ENCODE measurements at places on chromosomes 4 and X.

GRCh38 chr4:4427886-4428285 lies 41.0 kb downstream of the NSG1 start:
- no peak for DNase-seq

GRCh38 chr4:134018846-134019245 lies 182.7 kb downstream of the PABPC4L start:
- DNase-seq: no peak

DNA sequence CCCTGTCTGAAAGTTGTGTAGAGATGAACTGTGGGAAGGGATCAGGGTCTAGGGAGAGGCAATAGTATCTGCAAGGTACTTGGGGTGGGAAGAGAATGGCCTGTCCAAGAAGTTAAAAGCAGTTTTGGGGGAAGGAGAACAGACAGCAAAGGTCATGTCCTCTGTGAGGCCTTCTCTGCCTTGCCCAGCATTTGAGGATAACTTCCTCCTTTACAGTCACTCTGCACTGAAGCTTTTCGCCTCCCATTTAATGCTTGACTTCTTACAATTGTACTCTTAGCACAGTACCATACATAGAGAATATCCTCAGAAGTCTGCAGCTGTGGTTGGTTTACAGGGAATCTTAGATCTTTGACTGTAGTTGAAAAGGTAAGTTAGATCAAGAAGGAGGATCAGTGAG lies 121.8 kb upstream of the AP1S2 start:
- no peak for DNase-seq

GRCh38 chr4:153438916-153439756 lies 27.0 kb upstream of the TMEM131L start:
- DNase-seq: no peak

DNA sequence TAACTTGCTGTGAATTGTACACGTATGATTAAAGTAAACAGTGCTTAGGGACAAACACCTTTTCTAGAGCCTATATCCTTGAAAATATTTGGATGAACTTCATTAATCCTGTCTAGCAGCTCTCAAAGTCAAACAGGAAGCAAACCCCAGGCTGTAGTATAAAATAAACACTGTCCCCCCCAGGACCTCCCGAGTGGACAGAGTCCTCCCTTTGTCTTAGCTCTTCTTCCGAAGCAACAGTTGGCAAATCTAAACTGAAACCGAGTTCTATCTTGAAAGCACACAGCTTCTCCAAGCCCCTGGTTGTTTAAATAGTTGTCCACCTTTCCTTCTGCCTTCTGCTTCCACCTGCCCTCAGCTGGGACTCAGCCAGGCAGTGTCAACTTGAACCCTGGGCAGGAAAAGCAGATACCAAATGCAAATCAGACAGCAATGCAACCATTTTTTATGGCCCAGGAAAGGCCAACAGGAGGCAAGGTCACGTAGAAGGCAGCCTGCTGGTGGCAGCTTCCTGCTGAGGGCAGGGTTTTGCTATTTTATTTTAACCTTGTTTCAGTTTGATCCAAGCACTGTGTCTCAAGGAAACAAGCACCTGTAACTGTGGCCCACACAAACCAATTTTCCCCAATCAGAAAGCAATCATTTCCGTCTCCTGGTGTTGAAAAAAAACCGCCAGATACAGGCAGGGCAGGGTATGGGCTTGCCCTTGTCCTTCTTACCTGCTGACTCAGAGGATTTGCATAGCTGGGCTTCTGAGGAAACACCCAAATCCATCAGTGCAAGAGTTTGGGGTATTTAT lies 110.3 kb upstream of the KIT start:
- DNase-seq: no peak

GRCh38 chrX:95058815-95059214 lies 1384.8 kb downstream of the FAM133A start:
- no peak for DNase-seq

DNA sequence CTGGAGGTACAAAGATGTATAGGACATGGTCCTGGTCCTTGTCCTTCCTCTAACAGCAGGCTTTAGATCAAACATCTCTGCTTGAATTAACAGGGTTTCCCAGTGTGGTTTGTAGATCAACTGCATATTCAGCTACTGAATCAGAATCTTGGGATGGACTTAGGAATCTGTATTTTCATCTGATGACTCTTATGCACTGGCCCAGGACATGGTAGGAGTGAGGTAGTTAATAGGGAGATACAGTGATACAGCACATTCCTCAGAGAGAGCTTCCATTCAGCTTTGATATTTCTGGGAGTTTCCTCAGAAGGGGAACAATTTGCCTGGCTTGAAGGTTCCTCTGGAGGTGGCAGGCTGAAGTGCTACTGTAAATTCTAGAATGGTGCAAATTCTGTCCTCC lies 203.1 kb downstream of the LARP7 start:
- DNase-seq: no peak

DNA sequence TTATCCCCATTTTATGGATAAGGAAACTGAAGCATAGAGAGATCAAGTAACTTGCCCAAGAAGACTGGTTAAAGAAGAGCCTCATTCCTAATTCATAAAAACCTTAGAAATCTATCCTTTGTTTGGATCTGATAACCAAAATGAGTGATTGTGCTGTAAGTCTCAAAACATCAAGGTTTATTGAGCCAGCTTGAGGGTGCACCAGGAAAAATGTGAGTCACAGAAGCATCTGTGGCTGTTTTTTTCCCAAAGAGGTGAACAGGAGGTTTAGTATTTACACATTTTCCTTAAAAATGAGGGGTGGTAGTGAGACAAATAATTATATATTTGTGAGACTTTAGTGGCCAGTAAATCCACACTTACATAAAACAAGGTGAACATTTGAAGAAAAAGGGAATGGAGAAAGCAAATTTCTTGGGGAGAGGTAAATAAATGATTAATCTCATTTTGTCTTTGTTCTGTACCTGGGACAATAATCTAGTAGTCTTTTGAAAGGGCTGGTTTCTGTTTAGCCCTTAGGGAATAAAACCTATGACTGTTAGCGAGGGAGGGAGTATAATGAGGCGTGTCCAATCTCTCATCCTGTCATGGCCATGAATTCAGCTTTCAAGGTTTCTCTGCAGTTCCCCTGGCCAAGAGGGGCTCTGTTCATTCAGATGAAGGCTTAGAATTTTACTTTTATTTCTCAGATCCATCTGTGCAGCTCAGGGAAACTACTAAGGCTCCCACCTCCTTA lies 12.2 kb upstream of the FMR1 start:
- no peak for DNase-seq

DNA sequence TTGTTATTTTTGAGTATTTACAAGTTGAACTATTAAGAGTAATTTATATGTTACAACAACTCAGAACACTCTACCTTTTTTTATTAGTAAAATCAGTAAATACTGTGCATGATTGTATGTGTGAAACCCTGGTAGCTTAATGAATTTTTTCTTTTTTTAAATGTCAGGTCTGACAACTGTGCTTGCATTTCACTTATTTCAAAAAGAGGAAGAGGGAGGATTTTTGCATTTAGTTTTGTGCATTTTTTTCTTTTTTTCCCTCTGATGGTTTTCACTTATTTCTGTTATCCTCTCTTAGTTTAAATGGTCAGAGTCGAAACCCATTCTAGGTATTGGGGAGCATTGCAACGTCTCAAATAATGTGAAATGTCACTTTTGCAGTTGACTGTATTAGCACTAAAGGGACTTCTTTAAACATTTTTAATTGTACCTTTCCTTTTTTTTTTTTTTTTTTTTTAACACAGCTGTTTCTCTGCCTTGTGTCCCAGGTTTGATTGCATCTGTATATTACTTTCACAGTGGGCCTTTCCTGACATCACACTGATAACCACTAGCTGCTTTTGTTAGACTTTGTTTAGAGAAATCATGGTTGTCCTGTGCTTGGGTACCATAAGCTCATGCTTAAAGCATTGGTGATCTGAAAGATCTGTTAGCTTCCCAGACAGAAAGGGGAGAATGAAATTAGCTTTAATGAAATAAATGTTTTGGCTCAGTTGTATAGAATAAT lies 28.5 kb downstream of the MOB1B start:
- no peak for DNase-seq

- DNase-seq: no peak
These were observed 141.9 kb upstream of the FAM241A start for GRCh38 chr4:112003231-112003907.

GRCh38 chr4:57435300-57435699 lies 325.1 kb upstream of the IGFBP7 start:
- DNase-seq: no peak

GRCh38 chrX:34629572-34629971 lies 27.5 kb downstream of the TMEM47 start:
- DNase-seq: no peak

GRCh38 chrX:129585691-129586090 lies 45.6 kb downstream of the OCRL start:
- no peak for DNase-seq

DNA sequence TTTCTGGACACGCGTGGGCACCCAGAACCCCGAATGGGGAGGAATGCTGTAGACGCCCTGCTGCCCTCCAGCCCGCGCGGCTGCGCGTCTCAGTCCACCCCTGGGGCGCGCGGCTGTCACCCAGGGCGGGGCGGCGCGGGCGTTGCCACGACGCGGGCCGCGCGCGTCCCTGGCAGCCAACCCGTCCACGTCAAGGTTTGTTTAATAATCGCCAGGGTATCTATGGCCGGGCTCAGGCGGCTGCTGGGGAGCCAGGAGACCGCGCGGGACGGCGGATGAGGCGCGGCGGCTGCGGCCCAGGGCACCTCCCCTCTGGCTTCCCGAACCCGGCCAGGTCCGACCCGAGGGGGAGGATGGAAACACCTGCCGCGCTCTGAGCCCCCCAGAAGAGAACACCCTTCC lies at the start of gene SPATA18:
TSS of gene SPATA18 (plus strand) at position 92 of the 402 bp plus-strand sequence. CDS start 401 bp downstream, outside the sequence.
- no peak for DNase-seq

GRCh38 chr4:7853271-7853670 lies 86.4 kb downstream of the AFAP1 start:
- DNase-seq: no peak

DNA sequence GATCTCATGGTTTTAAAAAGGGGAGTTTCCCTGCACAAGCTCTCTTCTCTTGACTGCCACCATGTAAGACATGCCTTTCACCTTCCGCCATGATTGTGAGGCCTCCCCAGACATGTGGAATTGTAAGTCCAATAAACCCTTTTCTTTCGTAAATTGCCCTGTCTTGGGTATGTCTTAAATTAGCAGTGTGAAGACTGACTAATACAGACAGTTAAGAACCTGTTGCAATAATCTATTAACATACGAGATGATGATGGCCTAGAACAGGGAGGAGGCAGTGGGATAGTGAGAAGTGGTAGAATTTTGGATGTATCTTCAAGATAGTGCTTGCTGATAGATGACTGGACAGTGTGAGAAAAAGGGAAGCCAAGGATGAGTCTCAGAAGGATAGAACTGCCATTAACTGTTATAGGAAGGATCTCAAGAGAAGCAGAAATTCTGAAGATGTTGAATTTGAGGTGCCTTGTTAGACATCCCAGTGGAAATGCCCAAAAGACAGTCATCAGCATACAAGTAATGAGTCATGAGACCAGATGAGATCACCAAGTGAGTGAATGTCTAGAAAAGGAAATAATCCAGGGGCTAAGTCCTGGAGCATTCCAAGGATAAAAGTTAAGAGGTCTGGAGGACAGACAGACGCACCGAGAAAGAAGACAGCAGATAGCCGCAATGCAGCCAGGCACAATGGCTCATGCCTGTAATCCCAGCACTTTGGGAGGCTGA lies 38.8 kb upstream of the UGDH start:
- DNase-seq: no peak

DNA sequence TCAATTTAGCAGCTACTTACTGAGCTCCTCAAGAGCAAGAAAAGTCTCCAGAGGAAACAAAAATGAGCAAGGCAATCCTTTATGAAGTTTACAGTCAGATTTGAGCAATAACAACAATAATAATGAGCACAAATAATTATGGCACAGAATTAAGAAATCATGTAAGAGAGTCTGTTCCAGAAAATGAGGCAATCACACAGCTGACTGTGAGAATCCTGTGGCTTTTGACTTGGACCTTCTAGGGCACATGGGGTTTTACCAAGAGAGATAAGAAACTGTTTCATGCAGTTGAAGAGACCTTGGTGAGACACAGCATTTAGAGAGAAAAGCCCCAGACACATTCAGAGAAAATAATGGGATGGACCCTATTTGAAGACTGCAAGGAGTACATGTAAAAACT lies 362.6 kb upstream of the MAGEB2 start:
- DNase-seq: no peak

GRCh38 chr4:65645185-65645584 lies 25.1 kb downstream of the EPHA5 start:
- DNase-seq: no peak

Data from nucleus accumbens (tissue), 56 donors.